Breast epithelium (tissue), 4 donors: ENCODE measurements at places on chromosomes 3 and 15.
A peak's percentile ranks its signal among the peaks of the same experiment; 100 is the strongest.

DNA sequence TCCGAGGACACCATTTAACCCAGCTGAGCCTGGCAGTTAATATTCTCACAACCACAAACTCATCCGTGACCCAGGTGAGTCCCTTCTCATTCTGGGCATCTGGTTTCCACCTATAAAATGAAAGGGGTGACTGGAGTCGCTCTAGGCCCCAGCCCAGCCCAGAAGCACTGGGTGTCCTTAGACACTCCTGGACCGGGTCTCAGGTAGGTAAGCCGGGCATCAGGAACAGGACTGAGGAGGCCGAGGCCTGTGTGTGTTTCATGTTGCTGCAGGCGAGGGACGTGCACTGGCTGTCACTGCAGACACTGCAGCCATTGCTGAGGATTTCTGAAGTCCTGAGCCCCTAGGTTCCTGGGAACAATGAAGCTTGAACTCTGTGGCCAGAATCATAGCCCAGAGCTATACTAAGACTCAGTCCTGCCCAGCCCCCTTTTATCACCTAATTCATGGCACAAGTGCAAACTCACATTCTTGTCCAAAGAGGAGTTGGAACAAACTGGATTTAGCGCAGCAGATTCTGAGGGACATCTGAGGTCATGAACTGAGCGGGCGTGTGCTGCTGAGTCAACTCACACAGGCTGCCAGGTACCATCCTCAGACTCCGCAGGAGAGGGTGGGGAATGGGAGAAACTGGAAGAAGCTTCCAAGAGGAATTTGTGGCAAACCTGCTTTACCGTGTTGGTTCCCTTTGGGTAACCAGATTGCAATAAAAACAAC lies 184.9 kb downstream of the FAM43A start:
- no peaks in the 10 kb centered on the region for H3K36me3 ChIP-seq
- H3K27ac ChIP-seq = peak overlapping the region; percentile 67
- H3K4me1 ChIP-seq = peaks cover 15% of the 10 kb centered on the region

DNA sequence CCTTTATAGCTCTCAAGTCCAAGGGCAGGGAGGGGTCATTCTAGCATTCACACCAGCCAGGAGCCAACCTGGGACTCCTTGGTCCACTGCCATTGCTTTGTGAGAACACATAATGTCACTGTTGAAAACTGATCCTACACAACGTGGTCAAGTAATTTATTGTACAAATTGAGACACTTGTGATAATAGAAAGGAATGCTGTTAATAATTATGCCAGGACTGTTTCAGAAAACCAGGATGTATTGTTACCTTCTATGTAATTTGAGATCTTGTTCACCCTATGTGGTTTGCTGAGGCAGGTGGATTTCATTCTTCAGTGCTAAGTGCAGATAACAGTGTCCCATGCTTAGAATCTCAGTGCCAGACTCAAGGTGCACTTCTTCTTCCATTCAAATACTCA lies 33.3 kb downstream of the TMCO5A start:
- H3K4me3 ChIP-seq = no peak overlapping the region
- no peaks in the 10 kb centered on the region for H3K27me3 ChIP-seq
- no peak overlapping the region for H3K27ac ChIP-seq
- H3K4me1 ChIP-seq = no peaks in the 10 kb centered on the region
- no peaks in the 10 kb centered on the region for H3K36me3 ChIP-seq
- no peak for DNase-seq

DNA sequence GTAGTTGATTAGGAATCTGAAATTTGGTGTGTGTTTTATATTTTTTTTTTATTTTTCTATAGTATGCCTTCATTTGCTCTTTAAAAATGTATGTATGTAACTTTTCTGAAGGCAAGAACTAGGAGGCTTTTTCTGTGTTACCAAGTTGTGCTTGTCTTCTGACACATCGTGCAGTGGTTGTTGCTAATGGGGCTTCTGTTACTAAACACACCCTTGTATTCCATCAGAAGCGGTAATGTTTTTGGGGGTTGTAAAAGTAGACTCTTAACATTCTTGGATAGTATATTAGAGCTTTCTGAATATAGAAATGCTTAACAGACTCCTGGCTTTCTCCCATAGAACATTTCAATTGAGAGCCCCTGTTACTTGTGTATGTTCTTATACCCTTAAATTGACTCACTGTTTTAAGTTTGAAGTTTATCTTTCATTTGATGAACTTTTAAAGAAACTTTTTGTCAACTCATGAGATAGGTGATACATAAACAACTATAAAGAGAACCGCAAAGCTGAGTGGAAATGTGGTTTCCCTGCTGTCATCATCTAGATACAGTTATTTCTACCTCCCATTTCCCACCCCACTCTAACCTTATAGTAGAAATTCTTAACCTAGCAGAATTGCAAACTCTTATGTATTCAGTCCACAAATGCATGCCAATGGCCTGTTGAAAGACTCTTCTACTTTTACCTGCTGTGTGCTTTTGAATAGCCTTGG lies 2.5 kb downstream of the TIPARP start:
- no peaks in the 10 kb centered on the region for H3K36me3 ChIP-seq
- no peak for DNase-seq
- peak overlapping the region; percentile 97 for H3K4me3 ChIP-seq
- H3K4me1 ChIP-seq = no peaks in the 10 kb centered on the region
- no peak overlapping the region for H3K27ac ChIP-seq
- no peaks in the 10 kb centered on the region for H3K27me3 ChIP-seq

- no peaks in the 10 kb centered on the region for H3K27me3 ChIP-seq
- no peaks in the 10 kb centered on the region for H3K36me3 ChIP-seq
- no peaks in the 10 kb centered on the region for H3K4me1 ChIP-seq
Measured at GRCh38 chr15:67869701-67870100, 29.9 kb upstream of the RNU6-1 start.

- H3K4me3 ChIP-seq = no peak overlapping the region
- H3K27ac ChIP-seq = no peak overlapping the region
- no peaks in the 10 kb centered on the region for H3K36me3 ChIP-seq
- H3K4me1 ChIP-seq = no peaks in the 10 kb centered on the region
- no peaks in the 10 kb centered on the region for H3K27me3 ChIP-seq
- DNase-seq = no peak
Measured at GRCh38 chr3:115999001-115999585, 375.8 kb downstream of the GAP43 start.

DNA sequence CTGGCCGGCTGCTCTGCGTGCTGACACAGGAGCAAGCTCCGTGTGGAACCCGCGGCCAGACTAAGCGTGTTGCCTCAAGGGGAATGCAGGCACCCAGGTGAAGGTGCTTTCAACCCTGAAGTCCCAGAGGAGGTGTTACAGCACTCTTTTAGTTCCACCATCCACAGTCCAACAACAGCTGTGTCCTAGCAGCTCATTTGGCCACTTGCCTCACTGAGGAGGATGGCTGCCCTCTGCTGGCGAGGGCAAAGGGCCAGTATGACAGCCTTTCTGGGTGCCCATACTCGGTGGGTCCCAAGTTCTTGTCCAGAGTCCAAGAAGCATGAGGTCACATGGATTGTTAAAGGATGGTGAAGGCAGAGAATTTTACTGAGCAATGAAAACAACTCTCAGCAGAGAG lies 87.8 kb downstream of the C3orf85 start:
- H3K36me3 ChIP-seq = no peaks in the 10 kb centered on the region
- H3K4me1 ChIP-seq = no peaks in the 10 kb centered on the region
- no peak overlapping the region for H3K4me3 ChIP-seq
- no peak overlapping the region for H3K27ac ChIP-seq
- H3K27me3 ChIP-seq = no peaks in the 10 kb centered on the region

GRCh38 chr3:189983612-189984011 lies 137.1 kb downstream of the P3H2 start:
- no peak overlapping the region for H3K27ac ChIP-seq
- no peak for DNase-seq
- H3K4me3 ChIP-seq = no peak overlapping the region
- H3K27me3 ChIP-seq = no peaks in the 10 kb centered on the region
- no peaks in the 10 kb centered on the region for H3K36me3 ChIP-seq
- H3K4me1 ChIP-seq = peaks cover 9% of the 10 kb centered on the region

DNA sequence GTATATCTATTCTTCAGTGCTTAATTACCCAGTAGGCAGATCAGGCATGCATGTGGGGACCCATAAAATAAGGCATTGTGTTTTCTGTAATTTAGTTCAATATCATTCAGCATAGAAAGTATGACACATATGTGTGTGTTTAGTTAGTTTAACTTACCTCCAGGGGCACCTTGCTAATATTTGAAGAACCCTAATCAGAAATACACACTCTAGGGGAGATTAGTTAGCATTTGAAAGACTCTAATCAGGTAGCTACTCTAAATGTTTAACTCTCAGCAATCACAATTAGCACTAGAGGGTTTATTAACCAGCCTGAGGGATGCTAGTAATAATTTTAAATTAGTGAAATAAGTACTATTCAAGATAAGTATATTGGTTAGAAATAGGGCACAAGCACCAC lies 104.5 kb downstream of the ECT2 start:
- no peak for DNase-seq
- no peak overlapping the region for H3K4me3 ChIP-seq
- H3K36me3 ChIP-seq = no peaks in the 10 kb centered on the region

- H3K27me3 ChIP-seq = no peaks in the 10 kb centered on the region
- H3K4me3 ChIP-seq = no peak overlapping the region
- no peak for DNase-seq
- H3K36me3 ChIP-seq = no peaks in the 10 kb centered on the region
Measured at GRCh38 chr3:65729973-65730372, 308.7 kb downstream of the MAGI1 start.

DNA sequence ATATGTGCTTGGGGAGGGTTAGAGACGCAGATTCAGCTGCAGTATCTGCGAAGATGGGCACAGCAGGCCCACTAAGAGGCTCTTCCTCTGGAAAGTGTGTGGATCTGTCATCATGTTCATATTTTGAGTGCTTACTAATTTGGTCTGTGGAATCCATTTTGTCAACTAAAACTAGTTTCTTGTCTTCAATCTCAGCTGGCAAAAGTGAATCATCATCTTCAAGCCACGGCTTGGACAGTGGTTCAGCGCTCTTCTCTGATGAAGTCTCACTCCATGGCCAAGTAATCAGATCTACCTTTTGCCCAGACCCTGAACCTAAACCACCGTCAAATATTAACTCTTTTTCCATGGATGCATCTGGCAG lies 76.2 kb downstream of the IMPG2 start:
- H3K4me3 ChIP-seq = no peak overlapping the region
- no peak for DNase-seq
- no peaks in the 10 kb centered on the region for H3K27me3 ChIP-seq
- H3K36me3 ChIP-seq = no peaks in the 10 kb centered on the region
- H3K27ac ChIP-seq = no peak overlapping the region

- no peaks in the 10 kb centered on the region for H3K27me3 ChIP-seq
- no peak for DNase-seq
- H3K27ac ChIP-seq = peak overlapping the region; percentile 1
Measured at GRCh38 chr15:68493629-68494028, 61.7 kb upstream of the ITGA11 start.

DNA sequence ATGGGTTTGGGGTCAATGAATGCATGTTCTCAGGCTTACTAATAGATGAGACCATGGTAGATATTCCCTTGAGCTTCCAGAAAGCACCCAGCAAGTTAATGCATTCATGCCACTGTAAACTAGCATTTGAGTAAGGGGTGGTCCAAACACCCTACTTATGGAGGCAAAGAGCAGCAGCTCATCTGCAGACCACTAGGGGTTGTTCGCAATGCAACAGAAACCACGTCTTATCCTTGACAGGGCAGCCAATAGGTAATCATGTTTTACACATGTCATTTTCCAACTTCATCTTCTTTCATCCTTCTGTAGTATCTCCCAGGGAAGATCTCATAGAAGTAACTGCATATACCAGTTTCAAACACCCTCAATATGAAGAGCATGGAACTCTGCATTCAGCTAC lies 330.2 kb downstream of the RORA start:
- H3K4me1 ChIP-seq = no peaks in the 10 kb centered on the region
- DNase-seq = no peak
- no peak overlapping the region for H3K27ac ChIP-seq
- H3K36me3 ChIP-seq = no peaks in the 10 kb centered on the region
- no peaks in the 10 kb centered on the region for H3K27me3 ChIP-seq
- H3K4me3 ChIP-seq = no peak overlapping the region

DNA sequence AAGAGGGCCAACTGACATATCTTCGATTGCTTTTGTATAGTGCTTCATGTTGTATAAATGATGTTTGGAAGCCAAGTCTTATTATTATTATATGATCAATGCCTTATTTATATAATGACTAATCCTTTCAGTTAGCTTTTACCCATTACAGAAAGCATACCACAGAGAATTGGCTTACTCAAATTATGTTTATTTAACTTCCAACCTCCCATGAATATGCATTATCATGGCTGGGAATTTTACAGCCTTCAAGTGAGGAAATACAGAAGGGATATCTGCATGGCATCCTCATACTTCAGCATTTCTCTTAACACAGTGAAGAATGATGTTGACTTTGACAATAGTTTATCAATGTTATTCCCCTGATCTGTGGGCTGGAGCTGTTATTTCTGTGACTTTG lies 225.9 kb upstream of the GAP43 start:
- DNase-seq = no peak
- H3K4me1 ChIP-seq = no peaks in the 10 kb centered on the region
- H3K36me3 ChIP-seq = no peaks in the 10 kb centered on the region
- no peaks in the 10 kb centered on the region for H3K27me3 ChIP-seq
- H3K4me3 ChIP-seq = no peak overlapping the region

DNA sequence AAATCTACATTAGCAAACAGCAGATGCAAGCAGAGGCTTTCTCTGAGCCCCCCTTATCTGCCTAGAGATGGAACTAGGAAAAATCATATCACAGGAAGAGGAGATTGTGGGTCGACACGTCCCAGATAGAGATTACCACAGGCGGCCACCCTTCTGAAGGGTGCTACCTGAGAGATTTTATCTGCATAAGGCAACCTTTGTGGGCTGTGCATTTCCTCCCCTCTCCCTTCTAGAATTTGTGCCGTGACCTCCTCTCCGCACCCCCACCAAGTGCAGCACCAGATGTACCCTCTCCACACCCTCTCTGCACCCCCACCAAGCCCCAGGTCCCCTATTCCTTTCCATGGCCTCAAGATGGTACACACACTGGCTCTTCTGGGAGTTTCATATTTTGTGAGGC lies 27.4 kb downstream of the METTL6 start:
- no peaks in the 10 kb centered on the region for H3K36me3 ChIP-seq
- DNase-seq = no peak

DNA sequence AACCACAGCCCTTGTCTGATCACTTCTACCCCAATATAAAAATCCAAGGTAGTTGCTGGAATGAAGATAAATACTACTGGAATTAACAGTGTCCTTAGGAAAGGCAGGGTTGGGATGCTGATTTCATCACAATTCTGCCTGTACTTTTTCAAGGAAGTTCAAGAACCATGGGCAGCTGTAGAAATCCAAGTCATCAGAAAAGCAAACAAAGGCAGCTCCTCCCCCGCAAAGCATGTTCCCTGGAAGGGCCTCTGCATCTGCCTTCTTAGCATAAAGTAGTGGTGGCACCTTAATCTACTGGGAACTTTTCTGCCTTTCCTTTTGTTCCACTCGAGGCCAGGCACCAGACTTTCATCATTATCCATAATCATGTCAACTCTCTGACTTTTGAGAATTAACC lies 54.4 kb downstream of the ERC2 start:
- H3K36me3 ChIP-seq = no peaks in the 10 kb centered on the region
- H3K27ac ChIP-seq = no peak overlapping the region
- DNase-seq = no peak

- peaks cover 23% of the 10 kb centered on the region for H3K27me3 ChIP-seq
- no peaks in the 10 kb centered on the region for H3K4me1 ChIP-seq
- no peak overlapping the region for H3K4me3 ChIP-seq
- no peak for DNase-seq
- H3K27ac ChIP-seq = no peak overlapping the region
Measured at GRCh38 chr15:94722024-94722636, 490.8 kb downstream of the MCTP2 start.

- no peaks in the 10 kb centered on the region for H3K27me3 ChIP-seq
- no peak overlapping the region for H3K4me3 ChIP-seq
- no peaks in the 10 kb centered on the region for H3K36me3 ChIP-seq
- no peak for DNase-seq
Measured at GRCh38 chr3:115930922-115931321, 307.6 kb downstream of the GAP43 start.
